Natural killer cell (primary cell): ENCODE measurements at places on chromosomes 1 and 21. TPM values are rescaled to one million over a fixed set of nuclear protein-coding genes. Genes with fewer than 3 reads are reported as not detected.

OR2T35 gene
- total RNA-seq, result not detected

DNA sequence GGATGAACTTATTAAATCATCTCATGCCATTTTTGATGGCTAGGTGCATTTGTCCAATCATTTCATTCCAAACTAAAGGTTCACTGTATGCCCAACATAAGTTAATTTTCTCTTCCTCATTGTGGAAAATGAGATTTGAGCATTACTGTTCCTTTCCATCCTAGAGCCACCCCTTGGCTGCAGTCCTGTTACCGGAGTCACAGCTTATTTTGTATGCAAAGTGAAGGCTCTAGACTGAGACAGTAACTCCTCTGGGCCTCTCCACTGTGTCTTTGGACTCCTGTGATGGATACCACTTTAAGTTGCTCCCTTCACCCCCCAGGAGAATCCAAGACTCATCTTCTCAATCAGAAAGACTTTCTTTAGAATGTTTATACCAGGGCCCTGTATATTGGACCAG, 59.7 kb downstream of the FGGY start:
- H3K4me1 ChIP-seq, result no peaks in the 10 kb centered on the region
- H3K4me3 ChIP-seq, result no peak overlapping the region
- H3K27ac ChIP-seq, result no peak overlapping the region
- no peaks in the 10 kb centered on the region for H3K27me3 ChIP-seq
- DNase-seq, result no peak

DNA sequence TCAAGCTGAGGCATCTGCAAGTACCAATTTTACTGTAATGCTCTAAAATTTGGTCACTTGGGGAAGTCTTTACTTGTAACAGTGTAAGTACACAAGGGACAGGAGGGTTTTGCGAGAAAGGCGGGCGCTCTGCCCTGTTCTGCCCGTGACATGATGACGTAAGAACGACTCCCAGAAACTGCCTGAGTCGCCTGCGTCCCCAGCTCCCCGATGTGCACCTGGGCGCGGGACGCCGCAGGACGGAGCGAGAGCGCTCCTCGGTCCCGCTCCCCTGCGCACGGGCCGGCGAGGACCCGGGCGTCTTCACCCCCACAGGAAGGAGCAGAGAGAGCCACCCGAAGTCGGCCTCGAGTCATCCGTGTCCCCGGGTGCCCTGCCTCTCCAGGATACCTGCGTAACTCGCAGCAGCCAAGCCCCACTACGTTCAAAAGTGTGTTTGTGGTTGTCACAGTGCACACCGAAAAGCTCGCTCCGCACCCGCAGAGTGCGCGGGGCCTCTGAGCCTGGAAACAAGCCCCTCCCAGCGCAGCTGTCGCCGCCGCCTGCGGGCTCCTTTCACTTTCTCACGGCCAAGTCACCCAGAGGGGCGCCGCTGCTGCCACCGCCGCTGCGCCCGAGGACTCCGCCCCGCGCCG, 3.3 kb upstream of the ZBTB18 start:
- no peaks in the 10 kb centered on the region for H3K36me3 ChIP-seq
- H3K27ac ChIP-seq, result peak overlapping the region; percentile 100
- no peak for DNase-seq
- no peaks in the 10 kb centered on the region for H3K27me3 ChIP-seq
- peaks cover 15% of the 10 kb centered on the region for H3K4me1 ChIP-seq
- H3K4me3 ChIP-seq, result peak overlapping the region; percentile 99

DNA sequence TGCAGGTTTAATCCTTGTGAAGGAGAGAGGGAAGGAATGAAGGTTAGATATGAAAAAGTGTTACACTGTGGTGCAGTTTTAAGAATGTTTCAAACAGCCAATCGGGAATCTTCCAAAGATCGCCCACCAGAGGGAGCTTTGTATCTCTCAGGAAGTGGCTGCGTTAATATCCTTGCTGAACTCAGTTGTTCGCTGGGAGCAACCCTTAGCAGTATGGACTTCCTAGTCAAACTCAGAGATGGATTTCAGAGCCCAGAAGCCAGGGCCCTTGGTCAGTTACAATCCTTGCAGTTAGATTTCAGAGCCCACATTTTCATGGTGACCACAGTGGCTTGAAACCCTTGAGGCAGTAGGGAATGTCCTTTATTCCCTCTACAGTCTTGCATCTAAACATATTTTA, 136.2 kb downstream of the NTNG1 start:
- H3K27me3 ChIP-seq, result no peaks in the 10 kb centered on the region
- no peak overlapping the region for H3K27ac ChIP-seq

C1QC gene
- not detected for total RNA-seq

GRCh38 chr1:224782281-224783000, 147.0 kb upstream of the DNAH14 start:
- H3K27me3 ChIP-seq, result no peaks in the 10 kb centered on the region
- no peak for DNase-seq
- H3K4me1 ChIP-seq, result no peaks in the 10 kb centered on the region
- no peak overlapping the region for H3K27ac ChIP-seq

- H3K4me3 ChIP-seq, result no peak overlapping the region
- H3K36me3 ChIP-seq, result no peaks in the 10 kb centered on the region
- H3K27me3 ChIP-seq, result peaks cover 3% of the 10 kb centered on the region
- peaks cover 10% of the 10 kb centered on the region for H3K4me1 ChIP-seq
These were observed 8.6 kb upstream of the EDN2 start for GRCh38 chr1:41493117-41493536.

ADAM30 gene
- total RNA-seq, result not detected

PTPN14 gene
- not detected for total RNA-seq

PGLYRP4 gene
- total RNA-seq, result not detected

DNA sequence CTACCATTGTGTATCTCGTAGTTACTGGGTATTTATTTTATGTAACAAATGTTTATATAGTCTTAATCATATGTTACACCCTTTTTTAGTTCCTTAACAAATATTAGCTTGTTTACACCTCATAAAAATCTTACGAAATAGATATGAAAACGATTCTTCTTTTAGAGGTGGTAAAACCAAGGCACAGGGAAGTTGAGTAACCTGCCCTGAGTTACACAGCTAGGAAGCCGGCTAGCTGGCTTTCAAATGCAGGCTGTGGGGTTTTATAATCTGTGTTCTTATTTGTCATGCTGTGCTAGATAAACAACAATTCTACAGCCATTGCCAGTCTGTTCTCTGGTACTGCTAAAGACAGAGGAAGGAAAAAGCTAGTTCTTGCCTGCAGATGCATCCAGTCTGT, 109.6 kb downstream of the NOS1AP start:
- no peaks in the 10 kb centered on the region for H3K36me3 ChIP-seq
- DNase-seq, result no peak
- H3K27ac ChIP-seq, result no peak overlapping the region
- H3K27me3 ChIP-seq, result no peaks in the 10 kb centered on the region
- H3K4me3 ChIP-seq, result no peak overlapping the region
- no peaks in the 10 kb centered on the region for H3K4me1 ChIP-seq

DNA sequence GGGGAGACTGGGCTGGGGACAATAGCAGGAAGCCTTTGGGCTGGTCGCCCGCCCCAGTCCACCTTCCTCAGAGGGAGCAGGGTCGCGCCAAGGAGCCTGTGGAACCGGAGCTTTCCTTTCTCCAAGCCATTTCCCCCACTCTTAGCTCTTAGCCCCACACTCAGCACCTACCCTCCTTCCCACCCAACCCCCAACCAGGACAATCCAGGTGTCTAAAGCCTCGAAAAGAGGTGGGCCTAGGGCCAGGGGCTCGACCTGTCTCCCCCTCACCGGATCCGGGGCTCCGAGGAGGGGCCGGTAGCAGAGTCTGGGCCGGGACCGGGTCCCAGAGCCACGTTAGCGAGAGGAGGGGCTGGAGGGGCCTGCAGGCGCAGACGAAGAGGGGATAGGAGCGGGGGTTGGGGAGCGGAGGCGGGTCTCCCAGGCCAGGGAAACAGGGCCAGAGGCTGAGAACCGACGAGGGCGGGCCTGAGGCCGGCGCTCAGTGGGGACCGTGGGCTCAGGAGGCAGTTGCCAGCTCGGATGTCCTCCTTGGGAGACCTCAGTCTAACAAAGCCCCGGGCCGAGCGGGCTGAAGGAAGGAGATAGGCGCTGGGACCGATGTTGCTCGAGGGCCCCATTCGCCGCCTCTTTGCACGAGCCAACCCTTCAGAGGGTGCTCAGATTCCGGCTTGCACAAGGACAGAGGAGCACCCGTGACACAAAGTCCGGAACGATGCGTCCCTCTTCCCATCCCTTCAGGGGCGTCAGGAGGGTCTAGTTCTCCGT, 943 bp downstream of the SEMA6C start:
- no peak for DNase-seq
- peak overlapping the region; percentile 83 for H3K4me3 ChIP-seq
- no peak overlapping the region for H3K27ac ChIP-seq

DNA sequence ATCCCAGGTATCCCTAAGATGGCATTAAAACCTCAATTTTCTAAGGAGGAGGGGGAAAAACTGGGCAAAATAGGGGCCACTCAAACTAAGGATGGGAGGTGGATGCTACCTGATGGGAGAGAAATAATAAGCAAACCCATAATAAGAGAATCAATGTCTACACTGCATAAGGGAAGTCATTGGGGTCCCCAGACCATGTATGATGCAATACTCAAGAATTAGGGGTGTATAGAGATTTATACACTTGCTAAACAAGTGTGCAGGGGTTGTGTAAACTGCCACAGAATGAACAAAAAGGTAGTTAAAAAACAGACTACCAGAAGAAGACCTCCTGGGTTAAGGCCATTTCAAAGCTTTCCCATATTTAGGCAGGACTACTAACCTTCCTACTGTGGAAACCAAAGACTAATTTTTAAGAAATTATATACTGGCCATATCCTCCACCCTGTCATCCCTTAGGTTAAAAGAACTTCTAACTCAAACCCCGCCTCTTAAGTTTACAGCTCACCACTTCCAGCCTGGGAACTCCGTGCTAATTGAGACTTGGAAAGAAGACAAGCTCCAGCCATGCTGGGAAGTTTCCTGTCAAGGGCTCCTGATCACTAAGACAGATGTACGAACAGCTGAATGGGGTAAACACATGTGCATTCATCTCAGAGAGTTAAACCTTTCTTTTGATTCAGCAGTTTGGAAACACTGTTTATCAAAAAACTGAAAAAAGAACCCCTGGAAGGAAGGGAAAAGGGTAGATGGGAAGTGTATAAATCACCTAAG, 64.4 kb upstream of the TLR5 start:
- DNase-seq, result no peak
- H3K27me3 ChIP-seq, result peaks cover 2% of the 10 kb centered on the region
- H3K4me3 ChIP-seq, result no peak overlapping the region
- H3K36me3 ChIP-seq, result no peaks in the 10 kb centered on the region

DNA sequence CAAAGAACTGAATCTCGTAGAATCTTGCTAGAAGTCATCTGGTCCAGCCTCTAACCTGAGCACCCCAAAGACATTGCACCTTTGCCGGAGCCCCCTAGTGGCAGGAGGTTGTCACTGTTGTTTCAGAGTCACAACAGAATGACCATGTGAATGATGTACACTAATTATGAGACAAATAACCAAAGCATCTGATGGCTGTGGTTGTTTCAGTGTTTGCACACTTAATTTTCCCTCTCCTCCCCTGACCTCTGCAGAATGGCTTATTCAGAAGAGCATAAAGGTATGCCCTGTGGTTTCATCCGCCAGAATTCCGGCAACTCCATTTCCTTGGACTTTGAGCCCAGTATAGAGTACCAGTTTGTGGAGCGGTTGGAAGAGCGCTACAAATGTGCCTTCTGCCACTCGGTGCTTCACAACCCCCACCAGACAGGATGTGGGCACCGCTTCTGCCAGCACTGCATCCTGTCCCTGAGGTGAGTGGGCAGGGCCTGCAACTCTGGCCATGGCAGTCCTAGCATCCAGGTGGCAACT, 26.4 kb downstream of the TRAF5 start:
- peak overlapping the region; percentile 48 for H3K27ac ChIP-seq
- H3K27me3 ChIP-seq, result no peaks in the 10 kb centered on the region
- peak; percentile 71 for DNase-seq
- H3K36me3 ChIP-seq, result peaks cover 19% of the 10 kb centered on the region

DNA sequence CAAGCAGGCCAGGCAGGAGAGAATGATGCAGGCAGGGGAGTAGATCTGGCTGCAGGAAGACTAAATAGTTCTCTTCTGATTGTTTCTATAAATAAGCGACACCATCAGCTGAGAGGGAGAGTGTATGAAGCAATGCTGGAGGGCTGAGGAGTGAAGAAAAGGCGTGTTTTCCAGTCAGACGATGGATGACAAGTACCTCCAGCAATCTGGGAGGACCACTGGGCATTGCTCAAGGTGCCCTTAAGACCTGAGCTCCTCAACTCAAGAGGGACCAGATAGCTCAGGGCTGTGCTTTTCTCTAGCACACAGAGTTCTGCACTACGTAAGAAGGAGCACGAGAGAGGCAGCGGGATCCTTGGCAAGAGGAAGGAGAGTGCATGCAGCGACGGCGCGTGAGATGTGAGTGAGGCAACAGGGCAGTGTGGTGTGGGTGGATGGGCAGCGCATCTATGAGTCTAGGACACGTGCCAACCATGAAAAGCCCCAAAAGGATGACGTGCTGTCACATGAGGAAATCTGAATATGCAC, 36.0 kb downstream of the PABPC4 start:
- peaks cover 4% of the 10 kb centered on the region for H3K36me3 ChIP-seq
- no peaks in the 10 kb centered on the region for H3K27me3 ChIP-seq
- H3K4me3 ChIP-seq, result no peak overlapping the region
- peaks cover 12% of the 10 kb centered on the region for H3K4me1 ChIP-seq

DNA sequence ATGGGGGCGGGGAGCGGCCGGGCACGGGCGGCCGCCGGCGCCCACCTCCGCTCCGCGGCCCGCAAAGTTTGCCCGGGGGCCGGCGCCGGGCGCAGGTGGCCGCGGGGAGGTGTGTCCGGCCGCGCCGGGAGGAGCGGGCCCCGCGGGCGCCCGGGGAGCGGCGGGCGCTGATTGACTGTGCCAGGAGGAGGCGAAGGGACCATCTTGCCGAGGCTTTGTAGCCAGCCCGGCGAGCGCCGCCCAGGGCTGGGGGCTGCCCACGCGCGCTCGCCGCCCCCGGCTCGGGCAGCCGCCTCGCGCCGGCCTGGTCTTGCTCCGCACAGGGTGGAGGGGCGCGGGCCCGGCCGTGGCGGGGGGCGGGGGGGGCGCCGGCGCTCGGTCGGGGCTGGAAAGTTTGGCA, 432 bp downstream of the EPHB2 start:
- H3K36me3 ChIP-seq, result no peaks in the 10 kb centered on the region
- no peak for DNase-seq
- H3K27ac ChIP-seq, result no peak overlapping the region
- peaks cover 19% of the 10 kb centered on the region for H3K27me3 ChIP-seq

- no peak for DNase-seq
- H3K27ac ChIP-seq, result no peak overlapping the region
- no peaks in the 10 kb centered on the region for H3K27me3 ChIP-seq
- H3K4me1 ChIP-seq, result no peaks in the 10 kb centered on the region
These were observed 14.4 kb downstream of the CXADR start for GRCh38 chr21:17527240-17527639.

DNA sequence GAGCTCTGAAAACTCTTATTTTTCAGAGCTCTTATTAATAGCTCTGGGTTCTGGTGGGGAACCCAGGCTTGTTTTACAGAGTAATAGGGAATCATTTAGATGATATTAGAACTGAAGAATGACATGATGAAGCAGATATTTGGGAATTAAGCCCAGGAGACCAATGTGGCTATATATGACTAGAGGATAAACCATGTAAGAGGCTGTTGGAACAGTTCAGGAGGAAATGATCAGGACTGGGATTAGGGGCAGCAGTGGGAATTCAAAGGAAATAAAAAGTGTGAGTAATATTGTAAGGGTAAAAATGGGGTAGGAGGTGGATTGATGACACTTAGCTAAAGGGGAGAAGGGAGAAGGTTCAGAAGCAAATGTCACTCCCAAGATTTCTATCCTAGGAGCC, 58.6 kb downstream of the GIPC2 start:
- no peaks in the 10 kb centered on the region for H3K27me3 ChIP-seq
- H3K27ac ChIP-seq, result no peak overlapping the region
- H3K36me3 ChIP-seq, result no peaks in the 10 kb centered on the region
- H3K4me3 ChIP-seq, result no peak overlapping the region
- H3K4me1 ChIP-seq, result no peaks in the 10 kb centered on the region

FCAMR gene
- not detected for total RNA-seq

GRCh38 chr21:14452727-14453241, 69.8 kb upstream of the HSPA13 start:
- H3K27ac ChIP-seq, result no peak overlapping the region
- H3K4me1 ChIP-seq, result no peaks in the 10 kb centered on the region
- DNase-seq, result no peak
- H3K4me3 ChIP-seq, result no peak overlapping the region
